ENCODE measurements at places on chromosomes 3 and 15. TPM values are rescaled to one million over a fixed set of nuclear protein-coding genes. Genes with fewer than 3 reads are reported as not detected.

The FBXW12 gene
- total RNA-seq = not detected

The SNX22 gene
- total RNA-seq = 5.9 TPM

The TMF1 gene
- 12.9 TPM for total RNA-seq

The CDHR4 gene
- total RNA-seq = not detected

The PYGO1 gene
- total RNA-seq = not detected

The IQCH gene
- not detected for total RNA-seq

The RPL39L gene
- not detected for total RNA-seq

The CAMK1 gene
- 46.9 TPM for total RNA-seq

The XCR1 gene
- total RNA-seq = 0.14 TPM

The SLC28A2 gene
- 1.8 TPM for total RNA-seq

The INSYN1 gene
- 39.7 TPM for total RNA-seq

The RBP2 gene
- not detected for total RNA-seq

The C3orf22 gene
- not detected for total RNA-seq

The GPR87 gene
- total RNA-seq = not detected

The FAH gene
- total RNA-seq = 7.6 TPM

The CIDEC gene
- not detected for total RNA-seq

The FBXO40 gene
- not detected for total RNA-seq

The GOLGA8H gene
- not detected for total RNA-seq

The SLCO2A1 gene
- total RNA-seq = 121 TPM

The GPR62 gene
- not detected for total RNA-seq

The ZNF639 gene
- total RNA-seq = 18.0 TPM

The BCHE gene
- 1.7 TPM for total RNA-seq

The SMCO1 gene
- total RNA-seq = not detected

The GPR156 gene
- total RNA-seq = not detected

The TUSC7 gene
- total RNA-seq = not detected

The PRR20G gene
- total RNA-seq = not detected

The LMCD1 gene
- total RNA-seq = 17.4 TPM

The EXOG gene
- total RNA-seq = 4.3 TPM

Measured in stomach (tissue), 19 donors.